Left kidney (tissue), 8 donors: ENCODE measurements at places on chromosomes 4 and X.

- DNase-seq, result no peak
These were observed 166.0 kb downstream of the STAG2 start for GRCh38 chrX:124127496-124127895.

GRCh38 chrX:152945021-152945979 is 47.4 kb downstream of the ZNF185 start:
- DNase-seq, result no peak

DNA sequence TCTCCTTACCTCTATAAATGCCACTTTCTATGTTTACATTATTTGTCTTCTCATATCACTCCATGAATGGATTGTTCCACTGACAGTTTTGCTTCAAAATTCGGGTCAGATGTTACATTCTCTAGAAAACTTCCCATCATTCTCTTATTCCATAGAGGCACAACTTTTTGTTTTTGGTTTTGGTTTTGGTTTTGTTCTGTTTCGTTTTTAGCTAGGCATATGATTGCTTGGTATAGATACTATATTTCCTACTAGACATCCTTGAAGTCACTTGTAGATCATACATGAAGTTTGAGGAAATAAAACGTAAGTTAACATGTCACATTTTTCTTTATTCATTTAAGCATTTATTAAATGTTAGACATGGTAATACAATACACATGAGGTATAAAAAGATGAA is 961.0 kb downstream of the PCDH18 start:
- DNase-seq, result no peak

DNA sequence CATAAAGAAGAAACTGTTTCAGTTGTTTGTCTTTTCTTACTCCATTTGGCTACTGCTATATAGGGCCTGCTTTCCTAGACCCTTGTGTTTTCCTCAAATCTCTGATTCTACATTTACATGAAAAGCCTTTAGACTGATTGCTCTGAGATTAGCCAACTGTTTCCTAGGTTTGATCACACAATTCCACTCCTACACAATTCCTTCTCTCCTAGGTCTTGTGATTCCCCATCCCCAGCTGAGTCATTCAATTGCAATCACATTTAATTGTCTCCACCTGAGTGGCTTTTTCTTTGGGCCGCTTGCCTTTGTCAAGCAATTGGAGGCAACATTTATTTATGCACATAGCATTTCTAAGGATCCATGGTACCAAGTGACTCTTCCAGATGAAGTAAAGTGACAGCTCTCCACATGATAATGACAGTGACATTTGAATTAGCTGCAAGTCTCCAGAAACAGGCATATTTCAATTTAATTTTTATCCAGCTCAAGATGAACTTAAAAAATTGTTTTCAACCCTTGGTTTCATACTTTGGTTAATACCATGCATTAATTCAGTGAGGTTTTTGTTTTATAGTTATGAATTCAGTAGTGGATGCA is 35.8 kb downstream of the ATXN3L start:
- no peak for DNase-seq

- no peak for DNase-seq
These were observed 154.0 kb upstream of the AADAT start for GRCh38 chr4:170243662-170244288.

DNA sequence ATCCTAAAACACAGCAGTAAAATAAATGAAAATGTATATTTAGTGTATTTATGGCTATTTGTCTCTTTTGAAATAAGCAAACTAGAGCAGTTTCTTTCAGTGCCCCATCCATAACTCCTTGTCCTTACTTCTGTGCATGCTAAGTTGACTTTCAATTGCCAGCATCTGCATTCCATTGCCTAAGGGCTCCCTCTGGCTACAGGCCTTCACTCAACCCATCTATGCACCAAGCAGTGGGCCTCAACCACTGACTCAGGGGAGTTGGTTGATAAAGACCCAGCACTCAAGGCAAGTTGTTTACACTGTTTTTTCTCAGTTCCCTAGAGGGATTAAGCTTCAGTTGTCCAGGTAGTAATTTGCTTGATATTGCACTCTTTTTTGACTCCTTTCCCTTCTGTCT is 265.7 kb downstream of the IQCM start:
- no peak for DNase-seq

GRCh38 chr4:99827454-99827853 is 10.8 kb downstream of the DAPP1 start:
- DNase-seq, result no peak

DNA sequence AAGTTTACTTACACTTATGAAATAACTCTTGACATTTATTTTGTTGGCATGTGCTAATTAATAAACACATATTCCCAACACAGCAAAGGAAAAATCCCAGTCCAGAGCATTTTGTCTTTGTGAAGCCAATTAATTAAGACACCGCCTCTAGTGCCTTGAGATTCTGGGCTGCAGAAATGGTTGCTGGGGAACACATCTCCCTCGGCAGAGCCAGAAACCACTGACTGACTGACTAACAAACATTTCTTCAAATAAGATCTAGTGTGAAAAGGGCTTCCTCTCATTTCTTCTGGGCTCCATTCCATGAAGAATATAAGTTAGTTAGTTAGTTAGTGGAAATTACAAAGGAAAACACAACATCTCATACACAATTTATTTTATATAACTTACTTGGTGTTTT is 28.4 kb upstream of the NAP1L5 start:
- no peak for DNase-seq

GRCh38 chr4:2666722-2667247 is 89.4 kb downstream of the TNIP2 start:
- DNase-seq, result no peak

GRCh38 chr4:114807759-114808404 is 209.3 kb downstream of the UGT8 start:
- no peak for DNase-seq

DNA sequence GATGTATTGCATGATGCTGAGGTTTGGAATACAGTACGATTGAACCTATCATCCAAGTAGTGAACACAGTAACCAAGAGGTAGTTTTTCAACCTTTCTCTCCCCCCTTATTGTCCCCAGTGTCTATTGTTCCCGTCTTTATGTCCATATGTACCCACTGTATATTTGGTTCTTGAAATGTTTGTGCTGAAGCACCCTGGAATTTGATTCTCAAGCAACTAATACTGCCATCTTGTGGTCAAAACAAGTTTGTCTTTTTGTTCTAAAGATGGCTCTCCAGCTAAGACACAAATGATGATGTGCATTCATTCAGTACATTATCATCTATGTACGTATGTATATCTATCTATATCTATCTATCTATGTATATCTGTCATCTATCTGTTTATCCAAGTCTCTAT is 33.5 kb upstream of the DCX start:
- peak; percentile 35 for DNase-seq

GRCh38 chrX:259692-260355 is 21.4 kb upstream of the PLCXD1 start:
- DNase-seq, result no peak

DNA sequence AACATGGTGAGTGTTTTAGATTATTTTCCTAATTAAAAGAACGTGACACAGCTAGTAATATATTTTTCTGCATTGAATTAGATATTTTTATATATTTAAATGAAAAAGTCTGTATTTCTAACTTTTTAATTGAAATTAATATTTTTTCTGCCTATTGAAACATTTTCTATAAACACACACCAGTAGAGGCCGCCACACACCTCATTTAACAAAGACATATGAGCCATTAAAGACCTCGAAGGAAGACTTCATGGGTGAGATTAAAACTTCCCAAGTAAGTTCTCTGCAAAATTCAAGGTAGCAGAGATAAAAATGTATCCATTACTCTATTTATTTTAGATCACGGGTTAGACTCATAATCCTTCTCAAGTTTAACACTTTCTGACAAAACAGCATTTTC is 8.3 kb downstream of the SLITRK2 start:
- DNase-seq, result no peak

- DNase-seq, result no peak
These were observed 5.2 kb downstream of the MGST2 start for GRCh38 chr4:139670775-139671174.

- no peak for DNase-seq
These were observed 476.9 kb upstream of the SLIT2 start for GRCh38 chr4:19774690-19775256.

- no peak for DNase-seq
These were observed 11.0 kb upstream of the SCD5 start for GRCh38 chr4:82809619-82810018.
